ENCODE measurements at places on chromosomes 11 and 22.

DNA sequence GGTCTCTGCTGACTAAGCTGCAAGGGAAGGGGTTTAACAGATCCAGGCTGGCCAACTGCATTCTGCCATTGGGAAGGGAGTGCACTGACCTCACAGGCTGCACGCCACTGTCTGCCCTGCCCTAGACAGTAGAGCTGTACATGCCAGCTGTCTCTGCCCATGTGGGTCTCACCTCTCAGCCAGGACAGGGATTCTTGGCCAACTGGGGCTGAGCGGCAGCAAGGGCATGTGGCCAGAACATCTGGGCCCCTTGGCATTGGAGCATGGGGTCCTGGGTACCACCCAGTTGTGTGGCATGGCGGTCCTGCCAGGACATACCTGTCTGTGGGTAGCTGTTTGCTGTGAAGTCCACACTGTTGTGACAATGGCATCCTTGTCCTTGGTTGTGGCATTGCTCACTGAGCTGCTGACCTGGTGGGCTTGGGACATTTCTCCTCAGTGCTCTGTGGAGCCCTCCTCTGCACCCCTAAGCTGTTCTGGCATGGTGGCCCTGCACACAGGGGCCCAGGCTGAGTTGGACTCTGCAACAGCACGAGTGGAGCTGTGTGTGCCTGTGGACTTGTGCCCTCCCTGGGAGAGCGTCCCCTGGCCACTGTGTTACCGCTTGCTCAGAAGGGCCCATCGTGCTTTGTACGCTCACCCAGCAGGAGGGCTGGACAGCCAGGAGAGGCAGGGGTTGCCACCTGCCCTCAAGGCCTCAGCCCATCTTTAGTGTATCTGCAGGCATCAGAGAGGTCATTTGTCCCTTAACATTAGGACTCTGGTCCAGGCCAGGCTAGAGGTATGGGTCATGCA is 46.7 kb downstream of the MED15 start:
- DNase-seq: peak; percentile 58

DNA sequence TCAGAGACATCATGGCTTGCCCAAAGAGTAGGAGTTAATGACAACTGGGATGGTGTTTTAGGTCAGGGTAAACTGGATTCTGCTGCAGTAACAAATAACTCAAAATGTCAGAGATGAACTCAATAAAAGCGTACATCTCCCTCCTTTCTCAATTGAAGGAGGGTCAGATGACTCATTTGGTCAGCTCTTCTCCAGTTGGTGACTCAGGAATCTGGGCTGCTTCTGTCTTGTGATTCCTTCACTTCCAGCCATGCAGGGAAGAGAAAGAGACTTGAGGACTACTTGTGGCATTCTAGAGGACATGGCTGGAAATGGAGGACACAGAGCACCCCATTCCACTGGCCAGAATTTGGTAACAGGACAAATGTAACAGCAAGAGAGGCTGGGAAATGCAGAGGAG is 3.2 kb upstream of the SYT13 start:
- no peak for DNase-seq

- no peak for DNase-seq
These were observed 137.7 kb downstream of the WT1 start for GRCh38 chr11:32297611-32298011.

- DNase-seq: no peak
These were observed 66.9 kb upstream of the CTSC start for GRCh38 chr11:88404391-88404790.

GRCh38 chr11:69411257-69411924 is 70.1 kb upstream of the LINC01488 start:
- DNase-seq: no peak

DNA sequence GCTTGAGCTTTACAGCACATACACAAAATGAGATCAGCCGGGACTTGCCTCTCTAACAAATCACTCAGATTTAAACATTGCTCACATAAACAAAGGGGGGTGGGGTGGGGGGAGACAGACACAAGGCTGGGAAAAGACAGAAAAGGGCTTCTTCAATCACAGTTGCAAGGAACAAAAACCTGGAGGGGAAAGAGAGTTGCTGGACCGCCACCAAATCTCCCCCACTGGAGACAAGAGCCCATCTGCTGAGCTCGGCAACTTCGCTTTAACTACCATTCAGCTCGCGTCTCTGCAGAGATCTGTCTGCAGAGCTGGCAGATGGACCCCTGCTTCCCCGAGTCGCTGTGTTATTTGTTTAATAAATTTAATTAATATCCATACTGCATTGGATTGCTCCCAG is 165.0 kb downstream of the RCN1 start:
- DNase-seq: no peak

DNA sequence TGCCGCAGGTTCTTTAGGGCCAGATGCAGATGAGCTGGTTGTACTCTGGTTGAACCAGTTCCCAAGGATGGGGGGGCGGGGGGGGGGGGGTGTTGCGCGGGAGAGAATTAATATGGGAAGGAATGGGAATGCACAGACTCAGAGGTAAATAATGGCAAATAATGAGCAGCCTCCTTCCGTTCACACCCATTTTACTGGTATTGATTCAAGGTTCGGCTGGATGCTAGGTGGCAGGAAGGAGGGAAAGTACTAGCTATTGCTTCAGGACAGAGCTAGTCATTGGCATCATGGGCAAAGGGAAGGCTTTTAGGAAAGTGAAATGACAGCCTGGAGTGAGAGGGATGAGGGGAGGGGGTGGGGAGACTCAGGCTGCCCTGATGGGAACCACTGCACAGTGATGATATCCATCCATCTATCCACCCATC is at the start of gene VSTM5:
VSTM5 (minus strand) TSS at position 25 of the 425 bp plus-strand sequence. CDS start 116 bp downstream, outside the sequence.
- no peak for DNase-seq
